Activated T-helper 17 cell treated with anti-CD3 and anti-CD28 coated beads, Interleukin-2, amount 50 U/mL, for 72 hours (primary cell): ENCODE measurements at places on chromosomes 1 and 21.

DNA sequence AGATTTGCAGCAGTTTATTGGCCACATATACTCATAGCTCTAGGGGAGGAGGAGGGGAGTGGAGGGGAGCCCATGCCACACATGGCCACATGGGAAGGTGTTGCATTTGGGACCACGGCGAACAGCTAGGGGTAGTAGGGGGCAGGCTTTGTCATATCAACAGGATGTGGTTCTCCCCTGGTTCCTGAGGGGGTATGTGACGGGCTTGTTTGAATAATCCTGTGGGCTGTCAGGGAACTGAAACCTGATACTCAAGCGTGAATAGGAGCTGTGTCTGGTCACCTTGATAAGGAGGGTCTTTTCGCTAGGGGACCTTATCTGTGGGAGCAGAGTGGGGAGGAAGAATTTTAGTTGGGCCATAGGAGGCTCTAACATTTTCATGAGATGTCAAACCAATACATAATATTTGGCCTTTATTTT is 264.7 kb downstream of the CTH start:
- ATAC-seq = no peak

DNA sequence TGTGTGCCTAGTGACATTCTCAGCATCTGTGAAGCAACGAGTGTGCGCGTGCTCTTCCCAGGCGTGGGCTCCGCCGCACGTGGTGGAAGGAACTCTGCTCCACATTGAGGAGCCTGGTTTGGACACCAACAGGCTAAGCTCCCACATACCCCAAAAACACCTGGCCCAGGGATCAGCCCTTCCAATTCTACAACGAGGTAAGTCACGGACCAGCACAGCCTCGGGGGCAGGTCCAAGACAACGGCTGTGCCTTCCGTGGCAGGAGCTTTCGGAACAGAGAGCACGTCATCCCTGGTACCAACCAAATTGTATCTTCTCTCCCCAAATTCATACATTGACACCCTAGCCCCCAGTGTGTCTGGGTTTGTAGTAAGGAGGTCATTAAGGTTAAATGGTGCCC is 27.2 kb upstream of the PDE9A start:
- ATAC-seq = no peak

GRCh38 chr1:23910144-23910543 is 3.0 kb downstream of the CNR2 start:
- ATAC-seq = no peak

GRCh38 chr1:245718123-245718522 is 563.3 kb downstream of the KIF26B start:
- no peak for ATAC-seq

- no peak for ATAC-seq
Measured at GRCh38 chr21:42553435-42553834, 39.8 kb downstream of the SLC37A1 start.

DNA sequence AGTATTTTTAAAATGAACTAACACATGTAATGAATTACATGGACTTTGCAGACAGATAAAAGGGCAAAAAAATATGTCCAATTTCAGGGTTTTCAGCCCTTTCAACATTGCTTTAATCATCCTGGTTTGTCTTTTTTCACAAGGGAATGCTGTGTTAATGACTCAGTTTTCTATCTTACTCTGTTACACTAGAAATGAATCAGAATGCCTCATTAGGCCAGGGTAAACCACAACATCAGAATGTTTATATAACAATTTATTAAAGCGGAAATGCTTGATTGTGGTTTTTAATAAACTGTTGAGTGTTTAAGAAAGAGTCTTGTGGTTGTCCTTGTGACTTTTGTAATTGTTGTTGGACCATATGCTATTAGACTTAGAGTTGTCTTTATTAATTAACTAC is 13.5 kb downstream of the GORAB start:
- peak; percentile 37 for ATAC-seq

GRCh38 chr1:221316491-221317056 is 425.3 kb downstream of the DUSP10 start:
- no peak for ATAC-seq

GRCh38 chr1:84846387-84846786 is 46.6 kb downstream of the LPAR3 start:
- ATAC-seq = no peak

DNA sequence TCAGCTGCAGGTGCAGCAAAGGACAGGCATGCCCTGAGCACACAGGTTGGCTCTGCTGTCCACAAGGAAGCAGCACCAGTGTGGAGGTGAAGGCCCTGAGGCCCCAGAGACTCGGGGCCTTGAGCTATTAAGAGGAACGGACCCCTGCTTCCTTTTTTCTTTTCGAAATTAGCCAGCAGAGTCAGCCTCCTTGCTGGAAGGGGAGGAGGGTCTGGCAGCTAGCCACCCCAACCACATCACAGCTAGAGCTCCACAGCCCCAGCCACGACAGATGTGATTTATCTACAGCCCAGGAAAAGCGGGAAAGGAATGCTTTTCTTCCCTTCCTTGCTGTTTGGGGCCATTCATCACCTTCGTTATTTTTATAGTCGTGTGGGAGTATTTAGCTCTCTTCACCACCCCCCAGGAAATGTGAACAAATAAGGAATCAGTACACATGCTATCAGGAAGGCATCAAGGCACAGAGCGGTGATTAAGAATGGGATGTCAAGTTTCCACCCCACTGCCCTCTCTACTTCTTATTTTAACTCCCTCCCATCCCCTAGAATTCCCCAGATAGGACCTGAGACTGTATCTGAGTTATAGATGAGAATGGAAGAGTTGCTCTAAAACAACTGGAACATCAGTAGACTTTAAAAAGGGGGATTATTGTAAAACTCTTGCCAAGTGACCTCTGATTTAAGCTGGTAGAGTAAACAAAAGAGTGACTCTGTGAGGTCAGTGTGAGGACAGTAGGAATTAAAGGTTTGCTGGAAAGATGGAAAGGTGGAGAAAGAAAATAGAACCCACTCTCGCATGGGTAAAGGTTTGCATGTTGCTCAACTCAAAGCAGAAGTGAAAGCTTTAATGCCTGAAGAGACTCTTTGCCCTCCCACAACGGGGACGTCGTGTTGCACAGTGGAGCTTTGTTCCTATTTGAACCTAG is 224.7 kb upstream of the GJB5 start:
- no peak for ATAC-seq

GRCh38 chr1:22709227-22709626 is 1.4 kb upstream of the EPHB2 start:
- no peak for ATAC-seq

DNA sequence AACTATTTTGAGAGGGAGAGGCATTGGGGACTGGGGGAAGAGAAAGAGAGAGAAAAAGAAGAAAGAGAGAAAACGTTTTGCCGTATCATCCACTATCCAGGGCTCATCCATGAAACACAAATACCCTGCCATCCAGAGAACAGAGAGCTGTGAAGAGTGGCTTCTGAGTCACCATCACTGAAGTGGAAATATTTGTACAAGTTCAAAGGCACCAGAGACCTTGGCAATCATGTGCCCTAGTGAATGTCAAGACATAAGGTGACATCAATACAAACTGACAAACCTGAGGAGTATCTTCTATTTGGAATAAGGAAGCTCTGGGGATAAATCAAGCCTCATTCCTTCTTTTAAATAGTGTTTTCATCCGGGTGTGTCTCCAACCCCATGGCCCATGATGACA is 197.2 kb upstream of the PROX1 start:
- ATAC-seq = no peak

DNA sequence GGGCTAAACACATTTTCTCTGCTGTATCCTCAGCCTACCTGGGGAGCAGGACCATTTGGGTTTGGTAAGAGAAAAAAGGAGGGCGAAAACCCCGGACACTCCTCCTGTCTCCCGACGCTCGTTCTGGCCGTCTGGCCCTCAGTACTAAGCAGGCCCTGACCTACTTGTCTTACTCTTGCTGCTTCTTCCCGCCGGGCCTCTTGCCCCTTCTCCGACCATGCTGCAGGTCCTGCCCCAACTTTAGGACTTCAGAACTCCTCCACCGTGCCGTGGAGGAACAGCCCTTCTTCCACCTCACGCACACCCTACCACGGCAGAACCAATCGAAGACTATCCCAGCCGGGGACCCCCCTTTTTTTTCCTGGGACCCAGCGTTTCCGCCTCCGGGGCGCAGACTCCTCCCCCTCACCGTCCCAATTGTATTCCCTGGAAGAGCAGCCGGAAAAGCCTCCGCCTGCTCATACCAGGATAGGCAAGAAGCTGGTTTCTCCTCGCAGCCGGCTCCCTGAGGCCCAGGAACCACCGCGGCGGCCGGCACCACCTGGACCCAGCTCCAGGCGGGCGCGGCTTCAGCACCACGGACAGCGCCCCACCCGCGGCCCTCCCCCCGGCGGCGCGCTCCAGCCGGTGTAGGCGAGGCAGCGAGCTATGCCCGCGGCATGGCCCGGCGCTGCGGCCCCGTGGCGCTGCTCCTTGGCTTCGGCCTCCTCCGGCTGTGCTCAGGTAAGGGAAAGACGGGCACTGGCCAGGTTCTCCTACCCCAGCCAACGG is at the start of gene CHRNB2:
CHRNB2 (plus strand) TSS at position 393 of the 771 bp plus-strand sequence; CDS start at position 660, 267 bp downstream.
- ATAC-seq = peak; percentile 95

- no peak for ATAC-seq
Measured at GRCh38 chr1:198638441-198638840, 399 bp upstream of the PTPRC start.

GRCh38 chr1:28755701-28756100 is 19.0 kb downstream of the YTHDF2 start:
- ATAC-seq = no peak

- ATAC-seq = no peak
Measured at GRCh38 chr1:156912861-156913808, 7.3 kb upstream of the LRRC71 start.

GRCh38 chr21:36188081-36188681 is 31.6 kb downstream of the DOP1B start:
- no peak for ATAC-seq

- peak; percentile 87 for ATAC-seq
Measured at GRCh38 chr1:219422811-219423598, 189.9 kb downstream of the ZC3H11B start.

DNA sequence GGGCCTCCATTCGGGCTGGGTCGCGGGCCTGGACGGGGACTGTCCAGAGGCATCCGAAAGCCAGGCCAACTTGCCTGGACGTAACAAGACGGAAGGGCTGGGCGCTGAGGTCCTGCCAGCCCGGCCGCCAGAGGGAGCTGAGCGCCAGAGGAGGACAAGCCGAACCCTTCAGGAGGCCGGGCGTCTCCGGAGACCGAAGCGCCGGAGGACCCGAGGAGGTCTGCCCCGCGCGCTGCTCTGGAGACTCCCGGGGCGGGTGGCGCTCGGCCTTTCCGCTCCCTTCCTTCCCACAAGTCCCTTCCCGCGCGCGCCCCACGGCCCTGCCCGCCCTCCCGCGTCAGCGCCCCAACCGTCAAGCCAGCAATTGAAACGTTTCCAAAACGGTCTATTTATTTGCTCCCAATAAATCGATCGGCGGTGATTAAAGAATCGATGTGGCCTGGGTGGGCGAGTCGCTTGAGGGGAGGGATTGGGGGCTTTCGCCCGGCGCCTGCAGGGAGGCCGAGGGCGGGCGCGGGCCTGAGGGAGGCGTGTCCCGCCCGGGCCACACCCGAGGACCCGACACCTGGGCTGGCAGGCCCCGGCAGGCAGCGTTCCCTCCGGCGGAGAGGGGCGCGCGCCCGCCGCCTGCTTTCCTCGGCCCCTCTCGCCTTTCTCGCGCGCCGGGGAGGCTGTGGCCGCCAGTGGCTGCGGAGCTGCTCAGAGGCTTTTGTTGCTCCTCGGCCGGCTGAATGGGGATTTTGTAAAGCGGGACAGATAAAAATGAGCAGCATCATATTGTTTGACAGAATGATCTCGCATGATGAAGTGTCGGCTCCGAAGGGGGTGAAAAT is 5.2 kb upstream of the FOXD3 start:
- peak; percentile 82 for ATAC-seq

- ATAC-seq = no peak
Measured at GRCh38 chr1:6519935-6520671, 28.6 kb upstream of the PLEKHG5 start.

DNA sequence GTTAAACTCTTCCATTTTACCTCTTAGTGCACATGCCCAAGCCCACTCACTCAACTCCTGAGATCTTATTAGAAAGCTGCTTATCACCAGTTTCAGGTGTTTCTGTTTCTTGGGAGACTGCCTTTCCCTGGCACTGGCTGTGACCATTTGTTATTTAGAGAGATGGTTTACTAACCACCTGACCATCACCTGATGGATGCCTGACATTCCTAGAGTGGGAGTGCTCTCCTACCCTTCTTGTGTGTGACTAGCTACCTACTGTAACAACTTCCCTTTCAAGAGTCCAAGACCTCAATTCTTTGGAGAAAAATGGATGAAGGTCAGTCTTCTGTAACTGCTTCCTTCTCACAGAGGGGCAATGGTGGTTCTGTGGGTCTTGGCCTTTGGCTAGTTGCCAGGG is 755.2 kb upstream of the ADAMTS5 start:
- ATAC-seq = no peak

DNA sequence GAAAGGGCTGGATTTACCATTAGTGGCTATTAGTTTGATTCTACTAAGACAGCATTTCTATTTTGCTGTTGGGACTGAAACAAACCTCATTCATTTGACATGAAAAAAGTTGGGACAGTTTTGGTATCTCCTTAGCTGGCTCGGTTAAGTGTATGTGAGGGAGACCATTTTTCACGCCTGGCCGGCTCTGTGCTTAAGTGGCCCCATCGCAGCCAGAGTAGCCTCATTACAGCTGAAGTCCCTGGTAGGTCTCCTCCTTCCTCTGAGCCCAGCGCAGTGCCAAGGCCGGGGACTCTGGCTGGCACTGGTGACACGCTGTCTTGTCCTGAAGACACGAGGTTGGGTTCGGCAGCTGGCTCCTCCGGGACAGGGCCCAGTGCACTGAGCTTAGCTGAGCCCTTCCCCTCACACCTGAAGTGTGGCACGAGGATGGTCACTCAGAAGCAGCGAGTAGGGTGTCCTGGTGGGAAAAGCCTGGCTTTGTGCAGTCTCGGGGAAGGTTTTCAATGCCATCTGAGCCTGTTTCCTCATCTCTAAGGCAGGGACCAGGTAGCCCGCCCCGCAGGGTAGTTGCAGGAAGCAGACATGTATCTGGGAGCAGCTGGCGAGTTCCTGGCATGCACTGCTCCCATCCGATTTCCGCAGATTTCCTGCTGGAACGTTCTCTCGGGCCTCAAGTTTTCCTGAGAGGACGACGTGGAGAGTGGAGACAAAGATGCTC is 196.5 kb downstream of the DYRK1A start:
- peak; percentile 1 for ATAC-seq

GRCh38 chr1:162007466-162007865 is 16.2 kb downstream of the OLFML2B start:
- ATAC-seq = no peak

GRCh38 chr1:32757213-32757895 is 54.8 kb upstream of the SYNC start:
- no peak for ATAC-seq

GRCh38 chr1:176603696-176604095 is 140.7 kb downstream of the PAPPA2 start:
- no peak for ATAC-seq

- no peak for ATAC-seq
Measured at GRCh38 chr1:151916726-151917370, 7.5 kb upstream of the THEM4 start.

GRCh38 chr1:29341936-29342335 is 105.6 kb downstream of the PTPRU start:
- ATAC-seq = no peak

GRCh38 chr21:26471099-26471471 is 102.0 kb downstream of the CYYR1 start:
- no peak for ATAC-seq
